ENCODE measurements at places on chromosomes 1 and 21.

GRCh38 chr21:29305561-29305960, 6.8 kb downstream of the BACH1 start:
- no peak for DNase-seq

- DNase-seq: no peak
Observed at GRCh38 chr1:232451506-232451905, 178.4 kb downstream of the SIPA1L2 start.

DNA sequence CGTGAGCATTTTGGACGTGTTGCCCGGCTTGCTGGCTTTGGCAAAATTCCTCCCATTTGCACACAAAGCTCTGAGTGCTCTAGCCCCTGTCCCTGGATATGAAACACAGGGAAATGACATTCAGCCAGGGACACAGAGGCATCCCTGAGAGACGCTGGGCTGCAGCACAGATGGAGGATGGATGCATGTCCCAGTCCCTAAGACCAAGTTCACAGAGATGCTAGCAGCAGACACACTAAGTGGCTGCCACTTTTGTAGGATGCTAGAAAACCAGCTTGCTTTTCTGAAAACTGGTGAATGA, 12.5 kb downstream of the ACTRT2 start:
- DNase-seq: no peak

- peak; percentile 66 for DNase-seq
Observed at GRCh38 chr21:32411350-32412161, 950 bp upstream of the EVA1C start.

DNA sequence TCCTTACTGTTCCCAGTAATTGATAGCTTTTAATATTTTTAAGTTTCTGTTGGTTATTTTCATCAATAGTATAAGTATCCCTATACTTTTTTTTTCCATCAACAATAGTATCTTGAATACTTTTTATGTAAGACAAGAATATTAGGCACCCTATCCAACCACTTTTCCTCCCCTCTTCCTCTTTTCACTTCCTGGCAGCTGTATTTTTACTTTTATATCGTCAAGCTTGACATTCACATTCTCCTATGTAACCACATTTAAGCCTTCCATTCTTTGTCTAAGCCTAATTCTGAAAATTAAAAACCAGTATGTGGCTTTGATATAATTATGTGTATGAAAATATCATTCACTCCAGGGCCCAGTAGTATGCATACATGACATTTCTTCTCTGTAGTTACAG, 9.3 kb downstream of the TMEM39B start:
- no peak for DNase-seq

GRCh38 chr1:238951809-238952208, 434.6 kb upstream of the CHRM3 start:
- no peak for DNase-seq

DNA sequence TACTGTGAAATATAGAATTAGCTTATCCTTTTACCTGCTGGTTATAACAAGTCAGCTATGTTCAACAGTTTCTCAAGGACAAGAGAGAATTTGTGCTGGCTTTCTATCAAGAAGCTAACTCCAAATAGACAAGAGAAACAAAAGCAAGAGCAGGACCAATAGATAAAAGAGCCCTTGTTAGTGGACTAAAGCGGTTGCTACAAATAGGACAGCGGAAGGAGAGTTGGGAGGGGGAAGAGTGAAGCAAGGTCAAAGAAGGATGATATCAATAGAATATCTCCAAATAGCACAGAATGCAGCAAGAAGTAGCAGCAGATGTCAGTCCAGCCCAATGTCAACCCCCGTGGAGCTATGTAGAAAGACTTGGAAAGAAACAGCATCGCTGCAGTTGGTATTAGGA, 53.0 kb upstream of the AKT3 start:
- DNase-seq: no peak

GRCh38 chr1:233326811-233327650, 493 bp upstream of the MAP3K21 start:
- peak; percentile 94 for DNase-seq

DNA sequence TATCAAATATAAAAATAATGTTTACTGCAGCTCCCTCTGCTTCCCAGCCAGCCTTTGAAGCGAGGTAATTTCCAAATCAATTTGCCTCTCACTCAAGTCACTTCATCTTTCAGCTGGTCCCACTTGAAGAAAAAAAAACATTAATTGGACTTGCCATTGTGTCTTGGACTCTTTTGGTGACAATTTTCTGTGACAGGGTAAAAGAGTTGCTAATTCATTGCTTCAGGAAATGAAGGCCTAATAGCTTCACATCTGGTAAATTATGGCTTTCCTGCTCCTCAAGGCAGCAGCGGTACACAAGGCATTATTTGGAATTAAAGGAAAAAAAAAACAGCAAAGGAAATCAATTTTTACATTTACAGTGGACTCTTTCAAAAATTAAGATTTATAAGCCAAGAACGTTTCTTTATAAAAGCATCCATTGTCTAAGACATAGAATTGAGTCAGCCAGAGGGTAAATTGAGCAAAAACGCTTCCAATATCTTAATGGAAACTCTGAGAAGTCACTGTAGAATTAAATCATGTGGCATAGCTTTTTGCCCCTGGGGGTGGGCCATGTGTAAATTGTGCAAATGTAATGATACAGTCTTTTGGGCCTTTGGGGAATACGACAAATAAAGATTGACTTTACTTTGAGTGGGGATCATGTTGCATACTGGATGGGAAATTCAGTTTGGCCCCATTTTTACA, 102.5 kb downstream of the LYPLAL1 start:
- no peak for DNase-seq

GRCh38 chr1:163933437-163933836, 611.7 kb downstream of the NUF2 start:
- DNase-seq: no peak

DNA sequence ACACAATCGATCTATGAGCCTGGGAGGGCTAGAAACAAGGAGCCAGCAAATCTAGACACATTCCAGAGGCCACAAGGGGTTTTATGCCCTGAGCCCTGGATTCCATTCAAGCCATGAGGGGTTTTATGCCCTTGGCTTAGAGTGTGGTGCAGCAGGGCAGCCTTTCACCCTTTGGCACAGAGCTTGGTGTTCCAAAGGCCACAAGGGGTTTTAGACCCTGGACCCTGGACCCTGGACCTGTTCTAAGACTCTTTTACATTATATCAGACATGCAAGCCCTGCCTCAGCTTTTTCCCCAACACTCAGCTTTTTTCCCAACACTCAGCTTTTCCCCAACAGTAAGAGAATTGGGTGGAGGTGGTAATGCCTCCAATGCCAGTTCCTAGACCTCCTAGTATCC, 13.3 kb downstream of the MSTO1 start:
- DNase-seq: no peak

DNA sequence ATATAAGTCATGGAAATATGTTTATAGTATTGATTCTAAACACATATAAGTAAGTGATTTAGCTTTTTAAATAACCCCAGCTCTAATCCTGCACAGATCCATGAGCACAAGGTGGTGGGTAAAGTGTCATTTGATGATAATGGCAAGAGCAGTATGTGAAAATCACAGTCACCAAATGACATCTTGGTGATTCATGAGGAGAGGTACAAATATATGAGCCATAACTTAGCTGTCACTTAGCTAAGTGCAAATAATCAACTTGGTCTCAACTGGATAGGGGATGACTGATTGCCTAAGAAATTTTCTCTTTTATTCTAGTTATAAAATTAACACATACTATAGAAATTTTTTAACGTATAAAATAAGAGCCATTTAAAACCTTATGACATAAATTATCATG, 198.1 kb downstream of the ZZZ3 start:
- no peak for DNase-seq

Data from CD4-positive, alpha-beta T cell treated with Interferon alpha-2 for 1 hour (primary cell).